ENCODE measurements at places on chromosomes 16 and 17. TPM values are rescaled to one million over a fixed set of nuclear protein-coding genes. Genes with fewer than 3 reads are reported as not detected.
A peak's percentile ranks its signal among the peaks of the same experiment; 100 is the strongest.

The TBC1D3E gene
- not detected for total RNA-seq

The SULT1A4 gene
- 3.9 TPM for total RNA-seq

GRCh38 chr16:87593710-87594258, 8.5 kb upstream of the JPH3 start:
- H3K27me3 ChIP-seq: no peaks in the 10 kb centered on the region
- H3K36me3 ChIP-seq: no peaks in the 10 kb centered on the region
- no peak overlapping the region for H3K4me3 ChIP-seq
- no peak overlapping the region for H3K27ac ChIP-seq
- DNase-seq: no peak
- H3K4me1 ChIP-seq: no peaks in the 10 kb centered on the region

GRCh38 chr16:84839956-84840355, 20.2 kb downstream of the CRISPLD2 start:
- peak; percentile 66 for DNase-seq
- H3K27me3 ChIP-seq: no peaks in the 10 kb centered on the region
- no peak overlapping the region for H3K27ac ChIP-seq
- H3K4me3 ChIP-seq: no peak overlapping the region

DNA sequence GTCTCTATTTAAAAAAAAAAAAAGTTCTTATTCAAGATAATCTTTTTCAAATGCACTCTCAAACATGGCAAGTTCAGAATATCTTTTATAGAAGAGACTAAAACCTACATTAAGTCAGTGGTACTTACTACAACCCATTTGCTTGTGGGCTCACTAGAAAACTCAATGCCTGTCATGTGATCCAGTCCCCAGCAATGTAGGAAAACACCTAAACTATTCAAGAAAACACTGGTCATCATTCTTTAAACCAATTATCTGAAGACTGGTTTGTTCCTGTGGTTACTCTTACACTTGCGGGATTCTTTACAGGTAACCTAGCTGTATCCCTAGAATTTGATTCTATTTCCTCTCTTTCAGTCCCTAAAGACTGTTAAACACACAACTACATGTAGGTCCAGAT, 19.6 kb downstream of the MED13 start:
- DNase-seq: no peak
- no peaks in the 10 kb centered on the region for H3K27me3 ChIP-seq
- no peak overlapping the region for H3K27ac ChIP-seq
- no peak overlapping the region for H3K4me3 ChIP-seq

DNA sequence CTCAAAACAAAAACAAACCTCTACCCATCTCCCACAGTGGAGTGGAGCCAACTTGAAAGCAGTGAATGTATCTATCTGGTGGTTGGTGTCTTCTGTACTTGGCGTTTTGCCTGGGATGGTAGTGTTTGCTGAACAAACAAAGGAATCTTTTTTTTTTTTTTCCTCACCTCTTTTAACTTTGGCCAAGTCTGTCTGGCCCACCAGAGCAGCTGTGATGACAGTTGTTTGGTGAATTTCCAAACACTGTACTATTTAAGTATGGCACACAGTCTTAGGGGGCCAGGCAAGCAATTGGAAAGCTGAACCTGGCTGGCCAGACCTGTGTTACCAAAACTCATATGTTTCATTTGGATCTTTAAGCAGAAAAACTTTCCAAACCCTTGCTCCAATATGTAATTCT, 101.8 kb upstream of the CDH13 start:
- H3K4me3 ChIP-seq: no peak overlapping the region
- no peaks in the 10 kb centered on the region for H3K36me3 ChIP-seq
- H3K27me3 ChIP-seq: no peaks in the 10 kb centered on the region

DNA sequence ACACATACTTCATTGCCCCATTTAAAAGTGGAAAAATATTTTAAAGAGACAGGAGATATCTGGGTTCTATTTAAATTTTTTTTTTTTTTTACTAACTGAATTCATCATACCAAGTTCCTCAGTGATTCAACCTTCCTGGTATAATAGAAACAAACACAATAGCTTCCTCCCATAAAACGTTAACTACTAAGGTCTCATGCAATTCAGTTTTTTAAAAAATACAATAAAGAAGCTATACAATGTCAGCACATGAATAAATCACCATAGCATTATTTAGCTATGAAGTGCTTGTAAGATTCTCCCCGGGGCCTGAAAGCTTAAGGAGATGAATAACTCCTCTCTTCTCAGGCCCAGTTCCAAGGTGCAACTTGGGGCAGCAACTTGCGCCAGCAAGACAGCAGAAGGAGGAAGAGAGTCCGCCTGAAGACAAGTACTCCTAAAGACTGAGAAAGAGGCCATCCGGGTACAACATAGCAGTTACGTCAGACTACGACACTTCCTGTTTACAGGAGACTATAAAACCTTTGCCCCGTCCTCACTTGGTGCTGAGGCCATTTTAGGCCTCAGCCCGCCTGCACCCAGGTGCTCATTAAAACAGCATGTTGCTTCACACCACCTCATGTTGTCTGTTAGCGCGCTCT, 81.5 kb downstream of the MYO1D start:
- 0 out of 2 replicates have a peak, but pooled peaks cover 5% of the 10 kb centered on the region for H3K4me1 ChIP-seq
- no peak overlapping the region for H3K27ac ChIP-seq
- no peak overlapping the region for H3K4me3 ChIP-seq
- H3K27me3 ChIP-seq: no peaks in the 10 kb centered on the region
